ENCODE measurements at places on chromosomes 12 and 14. TPM values are rescaled to one million over a fixed set of nuclear protein-coding genes. Genes with fewer than 3 reads are reported as not detected.

- no peak overlapping the region for H3K27ac ChIP-seq
- H3K4me3 ChIP-seq: no peak overlapping the region
- H3K4me1 ChIP-seq: no peaks in the 10 kb centered on the region
Measured at GRCh38 chr12:51529651-51529970, 61.4 kb upstream of the SCN8A start.

DNA sequence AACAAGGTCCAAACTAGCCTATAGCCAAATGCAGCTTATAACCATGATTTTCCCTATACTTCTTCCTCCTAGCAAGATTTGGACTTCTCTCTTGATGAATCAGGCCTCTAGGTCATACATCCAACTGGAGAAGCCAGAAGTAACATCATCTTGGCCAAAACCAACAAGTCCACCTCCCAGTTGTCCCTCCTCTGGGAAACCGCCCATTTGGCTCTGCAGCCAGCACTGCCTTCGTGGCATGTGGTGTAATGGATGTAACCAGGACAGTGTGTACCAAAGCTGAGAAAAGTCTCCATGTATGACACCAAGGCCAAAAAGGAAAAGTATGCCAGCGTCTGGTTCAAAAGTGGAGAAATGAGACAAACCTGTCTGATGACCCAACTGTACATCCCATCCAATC is 59.3 kb upstream of the VASH1 start:
- no peaks in the 10 kb centered on the region for H3K27me3 ChIP-seq
- no peak for DNase-seq
- no peaks in the 10 kb centered on the region for H3K4me1 ChIP-seq
- no peaks in the 10 kb centered on the region for H3K36me3 ChIP-seq

DNA sequence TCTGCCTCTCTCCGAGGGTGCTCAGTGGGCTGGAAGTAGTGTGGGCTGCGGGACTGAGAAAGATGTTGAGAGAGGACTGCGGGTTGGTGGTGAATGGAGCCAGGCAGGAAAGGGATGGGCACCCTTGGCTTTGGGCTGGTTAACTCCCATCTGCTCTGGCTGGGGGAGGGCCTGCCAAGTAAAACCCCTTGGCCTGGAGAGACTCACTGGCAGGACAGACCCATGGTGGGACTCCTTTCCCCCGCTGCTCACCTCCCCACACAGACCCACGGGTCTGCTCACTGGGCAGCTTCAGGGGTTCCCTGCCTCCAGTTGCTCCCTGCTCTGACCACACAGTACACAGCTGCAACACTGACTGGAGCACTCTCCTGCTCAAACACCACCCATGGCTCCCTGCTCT is 54.1 kb downstream of the KRT80 start:
- H3K27me3 ChIP-seq: no peaks in the 10 kb centered on the region
- H3K4me1 ChIP-seq: peaks cover 45% of the 10 kb centered on the region
- no peak overlapping the region for H3K27ac ChIP-seq
- DNase-seq: no peak
- H3K4me3 ChIP-seq: no peak overlapping the region

- DNase-seq: no peak
- H3K36me3 ChIP-seq: no peaks in the 10 kb centered on the region
- H3K4me3 ChIP-seq: no peak overlapping the region
- peaks cover 14% of the 10 kb centered on the region for H3K4me1 ChIP-seq
Measured at GRCh38 chr12:93786656-93787397, 109.7 kb downstream of the CRADD start.

- H3K4me3 ChIP-seq: no peak overlapping the region
- no peak overlapping the region for H3K27ac ChIP-seq
- DNase-seq: no peak
- H3K27me3 ChIP-seq: peaks cover 34% of the 10 kb centered on the region
Measured at GRCh38 chr12:51449580-51450246, 25.1 kb downstream of the SLC4A8 start.

GRCh38 chr12:23548742-23549141 is 400.7 kb downstream of the SOX5 start:
- no peaks in the 10 kb centered on the region for H3K36me3 ChIP-seq
- H3K27me3 ChIP-seq: no peaks in the 10 kb centered on the region
- DNase-seq: no peak
- H3K27ac ChIP-seq: no peak overlapping the region

DNA sequence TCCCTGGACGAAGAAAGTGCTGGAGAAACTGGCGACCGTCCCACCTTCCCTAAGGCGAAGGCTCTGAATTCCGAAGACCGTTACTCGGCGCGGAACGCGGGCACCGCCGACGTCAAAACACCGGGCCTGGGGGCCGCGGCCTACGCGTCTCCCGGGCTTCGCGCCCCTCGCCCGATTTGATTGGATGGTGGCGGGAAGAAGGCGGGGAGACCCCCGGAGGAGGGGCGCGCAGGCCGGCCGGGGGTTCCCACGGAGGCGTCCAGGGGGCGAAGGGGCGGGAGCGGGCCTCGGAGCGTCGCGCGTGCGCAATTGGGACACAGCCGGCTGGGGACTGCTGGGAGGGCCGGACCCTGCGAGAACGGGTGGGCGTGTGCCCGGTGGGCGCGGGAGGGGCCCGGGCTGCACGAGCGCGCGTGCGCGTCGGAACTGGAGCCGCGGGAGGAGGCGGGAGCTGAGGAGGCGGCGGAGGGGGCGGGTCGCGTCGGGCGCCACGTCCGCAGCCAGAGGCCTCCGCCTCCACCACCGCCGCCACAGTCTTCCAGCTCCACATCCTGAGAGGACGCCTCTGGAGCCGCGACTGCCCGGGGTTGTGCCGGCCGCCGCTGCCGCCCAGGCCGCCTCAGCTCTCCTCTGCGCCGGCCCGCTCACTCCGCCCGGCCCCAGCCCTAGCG is at the start of gene TMEM263:
TMEM263 (plus strand) TSS at position 531 of the 671 bp plus-strand sequence. CDS start 11,210 bp downstream, outside the sequence.
- H3K4me3 ChIP-seq: peak within 1 kb of the TSS; percentile 89
- peaks cover 24% of the 10 kb centered on the region for H3K4me1 ChIP-seq
- no peaks in the 10 kb centered on the region for H3K36me3 ChIP-seq
- peak within 1 kb of the TSS; percentile 95 for H3K27ac ChIP-seq

GRCh38 chr12:132030367-132031038 is 80.8 kb downstream of the EP400 start:
- H3K36me3 ChIP-seq: peaks cover 100% of the 10 kb centered on the region
- H3K27ac ChIP-seq: no peak overlapping the region
- no peak for DNase-seq
- no peak overlapping the region for H3K4me3 ChIP-seq

DNA sequence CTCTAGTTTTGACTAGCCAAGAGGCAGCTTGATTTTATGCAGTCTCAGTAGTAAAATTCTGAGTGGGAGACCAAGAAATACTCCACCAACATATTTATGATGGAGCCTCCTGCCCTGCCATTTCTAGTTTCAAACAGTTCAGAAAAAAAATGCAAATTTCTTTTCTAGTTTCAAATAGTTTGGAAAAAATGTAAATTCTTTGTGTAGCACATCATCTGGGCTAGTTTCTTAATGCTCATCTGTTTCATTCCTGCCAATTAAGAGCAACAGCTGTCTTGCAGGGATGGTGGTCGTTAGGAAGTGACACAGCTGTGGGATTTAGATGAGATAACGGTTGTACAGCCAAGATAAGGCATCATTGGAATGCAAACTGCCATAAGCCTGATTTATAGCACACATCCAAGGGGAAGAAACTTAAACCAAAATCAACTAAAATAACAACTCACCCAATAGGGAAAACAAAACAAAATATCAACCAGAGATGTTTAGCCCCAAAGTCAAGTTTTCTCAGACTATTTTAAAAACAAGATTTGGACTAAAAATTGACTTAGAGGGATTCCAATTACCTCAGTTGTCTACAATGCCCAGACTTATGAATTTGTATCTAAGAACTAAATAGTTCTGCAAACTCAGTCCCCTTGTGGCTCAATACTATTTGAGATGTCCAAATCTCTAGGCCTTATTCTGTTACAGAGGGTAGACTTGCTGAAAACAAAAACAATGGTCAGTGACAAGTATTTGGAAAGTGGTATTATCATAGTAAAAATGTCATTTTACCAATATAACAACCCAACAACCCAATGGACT is 291.3 kb upstream of the ATP2B1 start:
- H3K27ac ChIP-seq: no peak overlapping the region
- H3K27me3 ChIP-seq: no peaks in the 10 kb centered on the region
- no peak for DNase-seq
- H3K4me3 ChIP-seq: no peak overlapping the region

DNA sequence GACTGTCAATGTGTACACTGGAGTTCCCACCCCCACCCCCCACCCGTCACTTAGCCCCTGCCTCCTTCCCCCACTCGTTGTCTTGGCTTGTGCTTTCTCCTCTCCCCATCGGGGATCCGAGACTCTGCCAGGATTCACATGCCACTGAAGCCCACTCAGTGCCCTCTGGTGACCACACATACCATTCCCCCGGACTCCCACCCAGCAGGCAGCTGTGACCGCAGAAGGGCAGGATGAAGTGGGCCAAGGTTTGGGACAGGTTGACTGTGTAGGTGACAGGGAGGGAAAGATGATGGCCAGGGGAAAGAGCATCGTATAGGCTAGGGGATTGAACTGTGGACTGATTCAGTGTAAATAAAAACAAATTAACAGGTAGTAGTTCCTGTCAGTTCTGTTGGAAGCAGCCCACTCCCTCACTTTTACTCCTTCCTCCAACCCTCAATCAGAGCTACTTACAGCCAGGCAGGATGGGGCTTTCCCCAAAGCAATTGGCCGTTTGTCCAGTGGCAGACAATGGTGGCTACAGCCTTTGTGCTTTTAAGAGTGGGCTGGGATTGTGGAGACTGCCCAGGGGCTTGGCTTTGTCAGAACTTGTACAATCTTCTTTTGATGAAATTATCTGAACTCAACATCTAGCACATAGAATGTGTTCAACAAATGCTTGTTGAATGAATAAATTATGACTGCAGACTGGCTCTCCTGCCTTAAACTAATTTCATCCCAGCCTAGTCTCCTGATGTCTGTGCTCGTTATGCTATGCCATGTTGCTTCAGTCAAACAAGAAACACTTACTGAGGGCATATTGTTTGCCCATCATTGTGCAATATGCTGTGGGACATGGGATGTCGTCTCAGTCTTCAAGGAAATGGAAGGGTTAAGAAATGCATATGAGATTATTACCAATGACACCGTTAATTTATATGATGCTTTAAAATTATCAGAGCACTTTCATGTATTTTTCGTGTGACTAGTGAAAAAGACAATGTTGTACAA is 30.2 kb downstream of the TTC9 start:
- H3K4me1 ChIP-seq: no peaks in the 10 kb centered on the region
- no peak overlapping the region for H3K27ac ChIP-seq
- no peaks in the 10 kb centered on the region for H3K27me3 ChIP-seq
- no peaks in the 10 kb centered on the region for H3K36me3 ChIP-seq
- no peak for DNase-seq
- no peak overlapping the region for H3K4me3 ChIP-seq

GRCh38 chr12:2559931-2560330 is 234.8 kb upstream of the FKBP4 start:
- H3K4me3 ChIP-seq: no peak overlapping the region
- H3K27me3 ChIP-seq: no peaks in the 10 kb centered on the region
- no peaks in the 10 kb centered on the region for H3K36me3 ChIP-seq
- H3K27ac ChIP-seq: no peak overlapping the region
- H3K4me1 ChIP-seq: no peaks in the 10 kb centered on the region

- no peak overlapping the region for H3K27ac ChIP-seq
- H3K27me3 ChIP-seq: no peaks in the 10 kb centered on the region
- H3K4me1 ChIP-seq: no peaks in the 10 kb centered on the region
- no peaks in the 10 kb centered on the region for H3K36me3 ChIP-seq
- DNase-seq: no peak
- H3K4me3 ChIP-seq: no peak overlapping the region
Measured at GRCh38 chr12:68158432-68158831, 1.1 kb downstream of the IFNG start.

- DNase-seq: no peak
- H3K4me1 ChIP-seq: peaks cover 22% of the 10 kb centered on the region
- H3K27ac ChIP-seq: no peak overlapping the region
Measured at GRCh38 chr12:65948320-65949008, 124.2 kb downstream of the HMGA2 start.

DNA sequence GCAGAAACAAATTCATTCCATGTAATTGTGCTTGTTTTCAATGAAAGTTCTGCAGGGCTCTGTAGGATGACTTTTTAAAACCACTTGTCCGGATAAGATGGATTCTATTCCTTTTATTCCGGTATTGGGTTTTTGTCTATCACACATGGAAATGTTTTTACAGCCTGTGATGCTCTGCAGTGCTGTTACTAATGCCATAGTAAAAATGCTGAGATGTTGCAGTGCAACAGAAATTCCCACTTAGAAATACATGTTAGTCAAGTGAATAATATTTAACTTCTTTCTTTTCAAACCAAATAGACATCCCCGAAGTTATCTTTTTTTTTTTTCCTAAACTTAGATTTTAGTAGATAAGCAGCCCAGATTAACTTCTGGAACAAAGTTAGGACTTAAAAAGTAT is 71.9 kb downstream of the RASSF8 start:
- H3K4me3 ChIP-seq: no peak overlapping the region
- no peak for DNase-seq
- no peaks in the 10 kb centered on the region for H3K27me3 ChIP-seq

DNA sequence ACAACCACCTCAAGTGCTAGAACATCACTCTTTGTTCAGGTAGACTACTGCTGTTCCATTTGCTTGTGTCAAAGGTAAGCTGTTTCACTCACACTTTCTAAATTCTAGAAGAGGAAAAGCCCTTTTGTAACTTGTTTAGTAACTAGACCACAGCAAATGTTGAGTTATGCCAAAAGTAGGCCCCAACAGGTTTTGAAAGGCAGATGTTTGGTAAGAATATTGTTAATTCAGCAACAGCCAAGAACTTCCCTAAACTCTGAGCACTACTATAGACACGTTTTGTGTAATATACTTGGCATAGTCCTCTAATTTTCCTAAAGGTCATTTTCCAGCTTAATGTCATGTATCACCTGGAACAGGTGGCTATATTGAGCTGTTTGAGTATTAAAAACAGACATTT is 79.0 kb downstream of the DCAF5 start:
- no peaks in the 10 kb centered on the region for H3K4me1 ChIP-seq
- H3K27me3 ChIP-seq: no peaks in the 10 kb centered on the region
- peaks cover 4% of the 10 kb centered on the region for H3K36me3 ChIP-seq
- no peak overlapping the region for H3K4me3 ChIP-seq
- DNase-seq: no peak

- no peaks in the 10 kb centered on the region for H3K27me3 ChIP-seq
- no peaks in the 10 kb centered on the region for H3K4me1 ChIP-seq
- H3K4me3 ChIP-seq: no peak overlapping the region
- no peaks in the 10 kb centered on the region for H3K36me3 ChIP-seq
Measured at GRCh38 chr14:100421756-100422470, 98.8 kb downstream of the SLC25A47 start.

Gene JPH4
- not detected for total RNA-seq

Gene SMCO3
- 0.50 TPM for total RNA-seq

Gene SIX4
- 0.53 TPM for total RNA-seq

Gene REC8
- total RNA-seq: 2.7 TPM

Gene SMCO2
- 1.5 TPM for total RNA-seq

Gene PRIMA1
- 1.5 TPM for total RNA-seq

Gene TRAFD1
- 43.2 TPM for total RNA-seq
